ENCODE measurements at places on chromosomes 12 and 14.
A peak's percentile ranks its signal among the peaks of the same experiment; 100 is the strongest.

- no peak for DNase-seq
Observed at GRCh38 chr12:52585066-52585465, 11.4 kb upstream of the KRT74 start.

- no peak for DNase-seq
Observed at GRCh38 chr12:122437656-122438121, 15.2 kb upstream of the CLIP1 start.

DNA sequence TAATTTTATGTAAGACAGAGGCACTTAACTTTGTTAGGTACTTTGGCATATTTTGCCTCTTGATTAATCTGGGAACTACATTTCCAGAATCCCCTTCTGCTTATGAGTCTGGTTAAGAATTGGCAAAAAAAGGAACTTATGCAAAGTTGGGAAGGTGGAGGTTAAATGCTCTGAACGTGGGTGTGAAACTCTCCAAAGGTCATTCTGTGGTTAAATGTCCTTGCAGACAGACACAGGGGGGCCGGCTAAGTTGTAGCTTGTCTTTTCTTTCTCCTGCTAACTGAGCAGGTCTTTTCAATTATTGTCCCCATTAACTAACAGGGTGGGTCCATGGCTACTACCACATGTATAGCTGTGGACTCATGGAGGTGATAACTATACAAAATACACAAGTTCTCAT lies 248.6 kb upstream of the NOVA1 start:
- no peak for DNase-seq

DNA sequence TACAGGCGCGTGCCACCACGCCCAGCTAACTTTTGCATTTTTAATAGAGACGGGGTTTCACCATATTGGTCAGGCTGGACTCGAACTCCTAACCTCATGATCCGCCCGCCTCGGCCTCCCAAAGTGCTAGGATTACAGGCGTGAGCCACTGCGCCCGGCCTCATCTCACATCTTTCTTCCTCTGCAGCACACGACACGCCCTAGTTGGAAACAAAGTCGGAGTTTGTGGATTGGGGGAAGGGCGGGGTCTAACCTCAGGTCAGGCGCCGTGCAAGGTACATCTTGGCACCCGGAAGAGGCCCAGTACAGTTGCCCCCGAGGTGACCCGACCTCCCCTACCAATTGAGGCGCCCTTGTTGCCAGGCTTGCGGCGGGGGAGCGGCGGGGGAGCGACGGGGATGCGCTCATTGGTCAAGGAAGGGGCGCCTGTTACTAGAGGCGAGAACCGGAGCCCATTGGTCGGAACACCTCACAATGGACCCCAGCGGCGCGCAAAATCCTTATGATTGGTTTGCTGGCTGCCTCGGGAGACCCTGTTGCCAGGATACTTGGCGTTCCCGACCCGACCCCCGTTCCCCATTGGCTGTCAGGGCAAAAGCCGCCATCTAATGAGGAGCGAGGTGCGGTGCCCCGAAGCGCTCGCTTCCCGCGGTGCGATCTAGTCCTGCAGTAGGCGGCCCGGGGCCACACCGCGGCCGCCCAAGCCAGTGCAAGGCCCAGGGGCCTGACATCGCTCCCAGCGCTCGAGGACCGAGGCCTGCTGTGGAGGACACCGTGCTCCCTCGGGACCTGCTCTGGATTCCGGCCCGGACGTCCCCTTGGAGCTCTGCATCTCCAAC lies at the start of gene REC8:
Gene REC8, plus strand, starts transcription at position 659 of the 839 bp plus-strand sequence. CDS start 473 bp downstream, outside the sequence.
- no peak for DNase-seq

- DNase-seq = peak; percentile 32
Observed at GRCh38 chr12:60494244-60494643, 898.4 kb downstream of the SLC16A7 start.

- DNase-seq = no peak
Observed at GRCh38 chr14:95703805-95704204, 10.1 kb downstream of the TCL1A start.

DNA sequence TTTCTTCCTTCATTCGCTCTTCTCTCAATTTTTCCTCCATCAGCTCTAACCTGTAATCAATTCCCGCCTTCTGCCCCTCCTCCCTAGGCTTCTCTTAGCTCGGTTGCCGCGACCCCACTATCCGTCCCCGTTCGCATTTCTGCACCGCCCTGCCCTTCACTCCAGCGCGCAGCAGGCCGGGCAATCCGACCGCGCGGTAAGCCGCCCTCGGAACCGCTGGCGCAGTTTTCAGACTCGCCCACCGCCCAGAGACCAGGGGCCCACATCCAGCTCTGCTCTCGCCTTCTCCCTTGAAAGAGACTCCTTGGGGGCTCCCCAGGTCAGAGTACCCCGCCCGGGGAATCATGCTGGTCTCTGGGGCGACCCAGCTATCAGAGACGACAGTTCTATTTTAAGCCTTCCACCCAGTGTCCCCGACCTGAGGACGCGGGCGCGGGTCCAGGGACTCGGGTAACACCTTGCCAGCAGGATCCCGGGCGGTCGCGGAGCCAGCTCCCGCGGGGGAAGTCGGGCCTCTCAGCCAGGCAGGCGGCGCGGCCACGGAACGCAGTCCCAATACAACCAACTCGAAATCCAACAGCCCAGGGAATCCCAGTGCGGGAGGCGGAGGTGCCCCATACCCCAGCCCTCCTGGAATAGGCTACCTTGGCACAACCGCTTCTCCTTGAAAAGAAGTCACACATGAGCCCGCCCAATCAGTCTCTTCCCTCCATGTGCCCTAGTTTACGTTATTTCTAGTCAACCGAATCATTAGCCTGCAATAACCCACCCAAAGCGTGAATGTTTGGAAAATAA lies 5.7 kb upstream of the SLC38A4 start:
- DNase-seq = no peak

GRCh38 chr14:48955857-48956256 lies 630.3 kb downstream of the RPS29 start:
- DNase-seq = no peak

DNA sequence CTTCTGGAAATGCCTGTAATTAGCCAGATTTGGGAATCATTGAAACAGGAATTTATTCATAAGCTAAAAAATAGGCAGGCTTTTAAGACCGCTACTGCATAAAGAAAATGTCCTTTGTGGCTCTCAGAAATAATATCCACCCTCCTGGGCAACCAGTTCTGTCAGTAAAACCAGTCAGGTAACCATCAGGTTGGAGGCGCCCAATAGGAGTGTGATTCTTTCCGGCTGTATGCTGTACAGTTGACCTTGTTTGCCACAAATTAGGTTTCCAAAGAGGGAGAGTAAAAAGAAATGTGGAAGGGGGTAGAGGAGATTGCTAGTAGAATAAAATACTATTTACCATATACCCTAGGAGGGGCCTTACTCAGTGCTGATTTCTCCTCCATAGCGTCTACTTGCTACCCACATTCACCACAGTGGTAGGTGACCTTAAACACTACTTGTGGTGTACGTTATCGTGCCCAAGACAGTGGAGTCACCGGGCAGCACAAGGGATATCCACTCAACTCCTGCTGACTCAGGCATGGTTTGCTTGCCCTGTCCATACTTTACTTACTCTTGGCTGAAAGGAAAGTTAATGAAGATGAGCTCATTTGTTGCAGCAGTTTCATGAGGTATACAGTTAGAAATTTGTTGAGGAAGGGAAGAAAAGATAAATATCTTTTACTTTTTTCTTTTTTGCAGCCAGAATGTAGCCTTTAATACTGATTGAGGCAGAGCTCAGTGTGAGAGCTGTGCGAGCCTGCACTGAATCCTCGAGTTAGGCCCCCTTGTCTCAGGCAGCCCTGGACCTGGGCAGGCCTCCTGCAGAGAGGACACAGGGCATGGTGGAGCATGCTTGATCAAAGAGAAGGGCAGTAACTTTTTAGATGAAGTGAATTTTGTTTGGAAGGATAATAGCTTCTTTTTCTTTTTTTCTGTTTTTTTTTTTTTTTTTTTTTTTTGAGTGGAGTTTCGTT lies 76.7 kb downstream of the DIP2B start:
- DNase-seq = no peak

DNA sequence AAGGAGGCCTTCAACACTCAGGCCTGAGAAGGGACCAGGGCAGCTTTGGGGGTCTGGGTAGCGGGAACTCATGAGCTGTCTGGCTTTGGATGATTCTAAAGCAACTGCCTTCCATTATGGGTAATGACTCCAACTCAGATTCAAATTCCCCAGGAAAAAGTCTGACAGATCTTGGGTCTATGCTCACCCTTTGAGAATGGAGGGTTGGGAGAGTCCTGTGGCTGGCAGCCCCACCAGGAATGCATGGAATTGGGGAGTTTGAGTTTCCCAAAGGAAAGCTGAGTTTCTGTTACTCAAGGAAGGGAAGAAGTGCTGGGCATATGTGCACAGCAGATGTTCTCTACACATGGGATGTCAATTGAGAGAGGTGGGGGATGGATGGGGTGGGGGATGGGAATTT lies 22.4 kb upstream of the LTBP2 start:
- no peak for DNase-seq

DNA sequence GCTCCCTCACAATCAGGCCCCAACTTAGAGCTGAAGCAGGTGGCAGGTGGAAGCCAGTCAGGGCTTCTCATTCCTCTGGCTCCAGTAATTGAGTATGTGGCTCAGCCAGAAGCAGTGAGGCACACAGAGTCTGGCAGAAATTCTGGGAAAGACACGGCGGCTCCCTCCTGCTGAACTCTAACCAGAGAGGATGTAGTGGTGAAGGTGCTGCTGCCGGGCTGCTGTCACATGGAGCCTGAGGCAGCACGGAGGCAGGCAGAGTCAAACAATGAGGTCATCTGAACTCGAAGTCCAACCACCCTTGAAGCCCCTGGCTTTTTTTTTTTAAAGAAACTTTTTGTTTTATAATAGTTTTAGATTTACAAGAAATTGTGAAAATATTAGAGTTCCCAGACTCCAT lies 33.4 kb upstream of the SMOC1 start:
- peak; percentile 76 for DNase-seq

DNA sequence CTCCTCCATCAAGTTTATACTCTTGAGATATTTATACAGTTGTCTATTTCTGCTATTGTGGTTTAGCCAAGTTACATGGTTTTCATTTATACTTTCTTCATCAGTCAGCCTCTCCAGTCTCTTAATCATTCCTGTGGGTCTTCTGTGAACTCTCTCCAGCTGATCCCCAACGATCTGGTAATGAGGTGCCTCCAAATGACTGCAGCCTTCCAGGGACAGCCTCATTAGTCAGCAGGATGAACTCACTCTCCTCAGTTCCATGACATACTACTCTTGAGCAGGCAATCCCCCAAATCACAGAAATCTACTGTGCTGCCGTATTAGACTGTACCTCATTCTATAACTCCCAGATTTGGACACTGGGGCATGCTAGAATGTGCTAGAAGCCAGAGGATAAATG lies 15.3 kb downstream of the AREL1 start:
- no peak for DNase-seq

DNA sequence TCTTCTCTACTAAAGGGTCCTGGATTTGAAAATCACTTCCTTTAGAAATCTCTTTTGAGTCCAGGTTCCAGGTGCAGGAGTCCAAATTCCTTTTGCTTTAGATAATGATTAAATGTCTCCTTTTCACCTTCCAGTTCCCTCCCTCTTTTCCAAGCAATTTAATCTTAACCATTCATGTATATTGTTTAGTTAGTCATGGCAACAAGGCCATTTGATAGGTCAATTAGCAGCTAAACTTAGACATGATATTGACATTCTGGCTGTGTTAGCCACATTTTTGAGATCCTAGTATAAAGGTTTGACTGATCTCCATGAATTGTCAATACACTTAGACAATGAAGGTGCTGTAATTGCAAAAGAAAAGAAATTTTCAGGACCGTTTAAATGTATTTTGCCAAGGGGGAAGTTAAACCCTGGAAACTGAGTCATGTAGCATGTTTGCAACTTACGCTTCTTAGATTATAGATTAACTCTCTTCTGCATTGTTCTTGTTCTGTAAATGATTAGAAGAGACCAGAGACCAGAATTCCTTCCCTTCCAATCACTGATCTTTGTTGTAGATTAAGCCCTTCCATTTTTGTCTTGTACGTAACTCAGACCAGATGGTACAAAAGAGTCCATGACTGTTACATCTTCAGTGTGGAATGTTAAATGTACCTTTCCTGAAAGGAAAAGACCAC lies 12.4 kb upstream of the C12orf75 start:
- DNase-seq = peak; percentile 90
